ENCODE measurements at places on chromosomes 13 and 19.

GRCh38 chr13:39254601-39255000, 216.3 kb downstream of the NHLRC3 start:
- DNase-seq = no peak

DNA sequence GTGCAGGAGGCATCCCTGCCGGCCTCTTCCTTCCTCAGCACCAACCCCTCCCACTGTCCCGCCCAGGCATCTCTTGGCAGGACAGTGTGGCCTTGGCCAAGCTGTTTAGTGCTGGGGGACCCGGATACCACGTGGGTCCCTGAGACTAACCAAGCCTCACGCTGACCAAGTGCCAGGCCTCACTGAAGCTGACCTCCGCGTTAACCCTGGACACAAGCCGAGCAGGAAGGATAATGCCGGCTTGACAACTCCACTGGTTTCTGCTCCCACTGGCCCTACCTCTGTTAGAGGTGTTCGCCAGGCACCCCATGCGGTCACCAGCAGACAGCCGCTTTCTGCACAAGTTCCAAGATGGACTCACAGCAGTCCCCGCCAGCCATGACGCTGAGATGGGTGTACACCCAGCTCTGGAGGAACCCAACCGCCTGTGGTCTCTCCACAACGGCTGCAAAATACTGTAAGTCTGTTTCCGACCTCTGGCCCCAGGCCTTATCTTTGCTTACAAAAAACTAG, 12.4 kb downstream of the GRTP1 start:
- no peak for DNase-seq

- no peak for DNase-seq
Measured at GRCh38 chr13:23817830-23818229, 71.4 kb downstream of the MIPEP start.

GRCh38 chr13:114121496-114122126, 10.8 kb downstream of the RASA3 start:
- no peak for DNase-seq

DNA sequence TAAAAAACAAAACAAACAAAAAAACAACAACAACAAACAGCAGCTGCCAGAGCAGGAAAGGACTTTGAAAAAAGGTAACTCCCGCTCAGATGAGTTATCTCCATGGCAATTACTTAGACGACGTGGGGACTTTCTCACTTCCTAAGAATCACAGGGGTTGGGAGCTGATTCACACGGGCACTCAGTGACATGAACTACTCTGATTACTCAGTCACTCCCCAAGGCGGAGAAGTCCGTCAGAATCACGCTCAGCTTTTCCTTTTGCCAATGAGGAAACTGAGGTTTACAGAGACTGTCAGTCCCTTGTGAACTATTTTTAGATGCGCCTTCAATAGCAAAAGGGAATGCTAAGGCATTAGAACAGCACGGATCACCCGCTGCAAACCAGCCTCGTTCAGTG, 32.3 kb upstream of the MATK start:
- DNase-seq = no peak

DNA sequence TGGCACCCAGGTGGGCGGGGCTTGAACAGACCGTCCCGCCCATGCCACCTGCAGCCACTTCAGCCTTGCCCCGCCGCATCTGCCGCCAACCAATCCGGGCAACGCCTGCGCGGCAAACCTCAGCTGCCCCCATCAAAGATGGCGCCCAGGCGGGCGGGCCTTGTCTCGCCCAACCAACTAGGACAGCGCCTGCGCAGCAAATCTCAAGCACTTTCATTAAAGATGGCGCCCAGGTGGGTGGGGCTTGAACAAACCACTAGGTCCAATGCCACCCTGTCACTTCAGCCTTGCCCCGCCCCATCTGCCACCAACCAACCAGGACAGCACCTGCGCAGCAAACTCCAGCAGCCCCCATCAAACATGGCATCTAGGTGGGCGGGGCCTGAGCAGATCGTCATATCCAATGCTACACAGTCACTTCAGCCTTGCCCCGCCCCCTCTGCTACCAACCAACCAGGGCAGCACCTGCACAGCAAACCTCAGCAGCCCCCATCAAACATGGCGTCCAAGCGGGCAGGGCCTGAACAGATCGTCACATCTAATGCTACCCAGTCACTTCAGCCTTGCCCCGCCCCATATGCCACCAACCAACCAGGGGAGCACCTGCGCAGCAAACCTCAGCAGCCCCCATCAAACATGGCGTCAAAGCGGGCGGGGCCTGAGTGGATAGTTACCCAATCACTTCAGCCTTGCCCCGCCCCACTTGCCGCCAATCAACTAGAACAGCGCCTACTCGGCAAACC, 1.4 kb downstream of the PEG3 start:
- no peak for DNase-seq

- no peak for DNase-seq
Measured at GRCh38 chr13:48838193-48838973, 137.3 kb upstream of the FNDC3A start.

DNA sequence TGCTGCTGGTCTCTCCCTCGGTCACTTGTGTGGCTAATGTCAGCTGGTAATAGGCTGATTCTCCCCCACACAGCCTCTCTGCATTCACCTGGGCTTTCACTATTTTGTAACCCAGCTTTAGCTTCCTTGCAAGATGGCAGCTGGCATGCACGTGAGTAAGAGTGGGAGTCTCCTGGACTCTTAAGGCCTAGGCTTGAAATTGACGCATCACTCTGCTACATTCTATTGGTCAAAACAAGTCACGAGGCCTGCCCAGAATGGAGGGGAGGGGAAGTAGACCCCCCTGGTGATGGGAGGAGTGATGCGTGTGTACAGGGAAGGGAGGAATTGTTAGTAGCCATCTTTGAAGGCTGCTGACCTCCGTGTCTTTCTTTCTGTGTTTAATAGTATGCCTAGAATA, 24.9 kb upstream of the PNMA8B start:
- no peak for DNase-seq

DNA sequence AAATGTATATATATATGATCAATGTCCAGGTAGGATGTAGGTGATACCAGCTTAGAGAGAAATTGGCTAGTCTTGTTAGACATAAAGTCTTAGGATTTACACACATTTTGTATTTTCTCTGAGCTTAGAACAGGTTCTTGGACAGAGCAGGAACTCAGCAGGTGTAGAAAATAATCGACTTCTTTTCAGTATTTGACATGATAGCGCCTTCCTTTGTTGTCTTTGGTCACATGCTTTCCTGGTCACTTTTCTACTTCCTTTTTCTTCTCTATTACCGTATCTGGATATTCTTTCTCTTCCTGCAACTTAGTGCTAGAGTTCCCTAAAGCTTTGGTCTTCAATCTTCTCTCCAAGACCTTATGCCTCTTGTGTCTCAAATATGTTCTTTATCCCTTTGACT, 107.4 kb downstream of the LRCH1 start:
- no peak for DNase-seq

DNA sequence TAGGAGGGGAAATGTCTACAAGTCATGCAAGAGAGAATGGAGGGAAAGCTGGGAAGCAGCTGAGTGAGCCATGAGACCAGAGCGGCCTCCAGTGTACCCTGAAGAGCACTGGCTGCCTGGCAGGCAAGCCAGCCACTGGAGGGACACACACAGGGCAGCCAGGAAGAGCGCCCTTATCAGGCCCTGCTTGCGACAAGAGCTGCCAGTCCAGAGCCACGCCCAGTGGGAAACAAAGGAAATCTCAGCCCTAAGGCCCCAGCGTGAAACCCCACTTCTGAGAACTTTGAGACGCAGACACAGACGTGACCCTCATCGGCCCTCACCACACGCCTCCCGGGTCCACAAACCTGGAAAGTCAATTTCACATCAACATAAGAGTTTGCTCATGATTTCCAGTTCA, 105.0 kb downstream of the STK24 start:
- DNase-seq = no peak

GRCh38 chr13:92379371-92379770, 847.2 kb upstream of the GPC6 start:
- no peak for DNase-seq

GRCh38 chr13:98403076-98403475, 173.8 kb downstream of the STK24 start:
- DNase-seq = no peak

DNA sequence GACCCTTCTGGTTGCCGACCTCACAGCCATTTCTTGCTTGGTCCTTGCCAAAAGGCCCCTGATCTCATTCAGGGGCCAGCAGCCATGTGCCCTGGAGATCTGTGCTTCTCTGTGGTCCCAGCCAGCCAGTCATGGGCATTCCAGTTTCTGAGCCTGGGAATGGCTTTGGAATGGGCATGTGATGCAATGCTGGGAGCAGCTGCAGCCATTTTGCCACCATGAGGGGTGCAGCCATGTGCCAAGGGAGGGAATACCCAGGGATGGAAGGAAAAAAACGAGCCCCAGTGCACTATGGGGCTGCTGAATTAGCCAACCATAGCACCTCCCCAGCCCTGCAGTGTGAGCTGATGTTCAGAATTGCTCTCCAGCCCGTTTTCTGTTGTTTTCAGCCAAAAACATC, 26.3 kb downstream of the F2RL3 start:
- DNase-seq = no peak

GRCh38 chr13:96020155-96020575, 33.0 kb downstream of the UGGT2 start:
- DNase-seq = peak; percentile 55

- no peak for DNase-seq
Measured at GRCh38 chr19:16594681-16595091, 22.5 kb upstream of the SLC35E1 start.

DNA sequence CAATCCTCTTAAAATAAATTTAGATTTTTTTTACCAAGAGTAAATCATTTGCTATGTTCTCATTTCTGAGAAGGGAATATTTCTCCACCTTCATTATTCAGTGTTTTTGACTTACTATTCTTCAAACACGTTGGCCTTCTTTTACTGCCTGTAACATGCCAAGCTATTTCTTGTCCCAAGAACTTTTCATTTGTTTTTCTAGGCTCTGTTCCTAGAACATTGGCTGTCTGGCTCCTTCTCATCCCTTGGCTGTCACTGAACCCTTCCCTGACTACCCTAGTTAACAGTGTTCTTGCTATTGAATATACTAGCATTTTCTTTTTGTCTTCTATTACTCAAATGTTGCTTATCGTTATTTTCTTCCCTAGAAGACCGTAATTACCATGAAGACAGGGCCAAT, 248.1 kb downstream of the ITGBL1 start:
- DNase-seq = no peak

- DNase-seq = no peak
Measured at GRCh38 chr19:38506723-38507550, 73.4 kb downstream of the RYR1 start.

DNA sequence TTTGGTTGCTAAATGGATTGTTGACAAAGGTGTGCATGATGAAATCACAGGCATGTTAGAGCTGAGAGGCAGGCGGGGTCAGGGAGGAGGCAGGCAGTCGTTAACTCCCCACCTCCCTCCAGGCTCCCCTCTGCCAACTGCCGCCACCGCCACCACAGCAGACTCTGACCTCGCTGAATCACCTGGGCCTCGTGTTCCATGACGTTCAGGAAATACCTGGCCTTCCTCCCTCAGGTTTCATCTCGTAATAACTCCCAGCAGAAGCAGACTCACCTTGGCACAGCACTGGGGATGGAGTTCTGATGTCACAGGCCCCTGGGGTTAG, 198.5 kb downstream of the KATNAL1 start:
- no peak for DNase-seq

DNA sequence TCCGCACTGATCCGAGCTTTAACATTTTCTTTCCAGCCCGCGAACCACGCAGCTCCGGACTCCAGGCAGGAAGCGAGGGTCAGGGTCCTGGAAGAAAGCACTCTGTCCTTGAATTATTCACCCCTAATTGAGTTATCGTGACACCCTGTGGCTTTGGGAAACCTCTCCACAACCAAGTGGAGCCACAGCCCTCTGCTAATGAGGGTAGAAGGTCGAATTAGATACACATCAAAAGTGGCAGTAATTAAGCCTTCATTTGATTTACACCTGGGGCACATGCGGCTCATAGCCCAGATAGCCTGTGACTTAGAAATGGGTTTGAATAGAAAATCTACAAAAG, 15.9 kb upstream of the RNF17 start:
- no peak for DNase-seq

- no peak for DNase-seq
Measured at GRCh38 chr13:110880627-110881026, 34.2 kb downstream of the ANKRD10 start.

DNA sequence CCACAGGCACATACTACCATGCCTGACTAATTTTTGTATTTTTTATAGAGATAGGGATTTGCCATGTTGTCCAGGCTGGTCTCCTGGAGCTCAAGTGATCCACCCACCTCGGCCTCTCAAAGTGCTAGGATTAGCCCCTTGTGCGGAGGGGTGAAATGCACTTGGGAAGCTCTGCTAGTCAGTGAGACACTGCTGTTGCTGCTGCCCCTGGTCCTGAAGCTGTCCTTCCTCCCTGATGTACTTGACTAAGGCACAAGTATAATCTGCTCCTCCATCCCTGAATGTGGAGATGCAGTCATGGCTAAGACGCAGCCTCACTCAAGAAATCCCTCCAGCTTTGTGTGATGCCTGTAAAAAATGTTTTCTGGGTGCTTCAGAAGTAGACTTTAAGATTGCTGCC, 124.5 kb downstream of the KCTD15 start:
- DNase-seq = no peak

DNA sequence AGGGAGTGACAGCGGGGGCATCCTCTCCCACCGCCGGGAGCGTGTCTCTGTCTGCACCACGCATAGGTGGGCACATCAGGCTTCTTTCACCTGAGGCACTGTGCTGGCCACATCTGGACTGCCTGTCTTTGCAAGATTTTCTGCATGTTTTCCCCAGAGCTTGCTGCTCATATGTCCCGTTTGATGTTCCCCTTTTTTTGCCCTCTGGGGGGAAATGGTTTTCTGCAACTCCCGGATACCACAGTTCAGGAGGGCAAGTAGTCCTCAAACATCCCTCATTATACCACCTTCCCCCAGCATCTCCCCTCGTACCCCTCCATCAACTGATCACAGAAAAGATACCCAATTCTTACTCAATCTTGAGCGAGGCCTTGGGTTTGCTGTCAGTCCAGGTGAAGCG, 168.0 kb downstream of the PAN3 start:
- DNase-seq = no peak

GRCh38 chr13:87923753-87924152, 252.6 kb downstream of the SLITRK5 start:
- no peak for DNase-seq

- DNase-seq = no peak
Measured at GRCh38 chr13:35768551-35768950, 292.1 kb upstream of the MAB21L1 start.

GRCh38 chr13:99083981-99084380, 106.1 kb upstream of the DOCK9 start:
- no peak for DNase-seq

GRCh38 chr19:2577722-2578335, 101.9 kb downstream of the GADD45B start:
- DNase-seq = no peak
